SK-MEL-5 (cell line): ENCODE measurements at places on chromosomes 12 and 14. TPM values are rescaled to one million over a fixed set of nuclear protein-coding genes. Genes with fewer than 3 reads are reported as not detected.

PPP1R1A gene
- total RNA-seq = 0.35 TPM in 1 of 2 replicates, not detected in the other

PLCZ1 gene
- not detected in 2 replicates for total RNA-seq

STYK1 gene
- total RNA-seq = 0.05 TPM in 1 of 2 replicates, not detected in the other

MDM1 gene
- 11.5 and 12.7 TPM in 2 replicates for total RNA-seq

TEX22 gene
- total RNA-seq = 0.26 and 0.32 TPM in 2 replicates

LHX5 gene
- total RNA-seq = 0.03 TPM in 1 of 2 replicates, not detected in the other

RIMKLB gene
- 29.2 and 33.3 TPM in 2 replicates for total RNA-seq

TRIP11 gene
- 18.8 and 24.1 TPM in 2 replicates for total RNA-seq

ANG gene
- 5.2 TPM in 2 replicates for total RNA-seq

SLC7A7 gene
- 0.82 and 1.5 TPM in 2 replicates for total RNA-seq
